Activated naive CD8-positive, alpha-beta T cell treated with anti-CD3 and anti-CD28 coated beads, Interleukin-2, amount 10 ng/mL, durations not matched to agents 7 days and 5 days (primary cell): ENCODE measurements at places on chromosomes 16 and 17.

GRCh38 chr16:15648135-15648730 lies 1.8 kb upstream of the NDE1 start:
- H3K4me3 ChIP-seq: no peak overlapping the region
- peaks cover 12% of the 10 kb centered on the region for H3K36me3 ChIP-seq
- H3K27ac ChIP-seq: no peak overlapping the region
- peaks cover 29% of the 10 kb centered on the region for H3K4me1 ChIP-seq
- no peak for DNase-seq

- H3K27ac ChIP-seq: peak overlapping the region; percentile 90
- H3K4me1 ChIP-seq: peaks cover 32% of the 10 kb centered on the region
- peak overlapping the region; percentile 73 for H3K4me3 ChIP-seq
Measured at GRCh38 chr16:19804538-19805323, 79.9 kb downstream of the GPRC5B start.

- no peak overlapping the region for H3K27ac ChIP-seq
- H3K4me3 ChIP-seq: no peak overlapping the region
- DNase-seq: no peak
- no peaks in the 10 kb centered on the region for H3K27me3 ChIP-seq
Measured at GRCh38 chr17:29687596-29687995, 64.9 kb upstream of the CORO6 start.

GRCh38 chr16:88784074-88784855 lies 755 bp downstream of the PIEZO1 start:
- DNase-seq: peak; percentile 69
- peak overlapping the region; percentile 75 for H3K4me3 ChIP-seq
- no peaks in the 10 kb centered on the region for H3K36me3 ChIP-seq
- peaks cover 35% of the 10 kb centered on the region for H3K4me1 ChIP-seq
- no peaks in the 10 kb centered on the region for H3K27me3 ChIP-seq
- peak overlapping the region; percentile 90 for H3K27ac ChIP-seq

- H3K4me1 ChIP-seq: peaks cover 2% of the 10 kb centered on the region
- H3K27ac ChIP-seq: no peak overlapping the region
- peaks cover 6% of the 10 kb centered on the region for H3K36me3 ChIP-seq
- H3K4me3 ChIP-seq: no peak overlapping the region
- no peak for DNase-seq
- no peaks in the 10 kb centered on the region for H3K27me3 ChIP-seq
Measured at GRCh38 chr17:67528751-67529436, 151.8 kb downstream of the PITPNC1 start.
